ENCODE measurements at places on chromosomes 3 and 15. TPM values are rescaled to one million over a fixed set of nuclear protein-coding genes. Genes with fewer than 3 reads are reported as not detected.

AHSG gene
- total RNA-seq: not detected

KLHL40 gene
- total RNA-seq: 7.7 TPM

FMN1 gene
- 67.1 TPM for total RNA-seq

CCDC54 gene
- not detected for total RNA-seq

SCG5 gene
- total RNA-seq: 42.4 TPM

ABHD17C gene
- 9.6 TPM for total RNA-seq

CHRNA7 gene
- 6.1 TPM for total RNA-seq

CCK gene
- 5.6 TPM for total RNA-seq

SLC6A20 gene
- 6.2 TPM for total RNA-seq

IL17RC gene
- 28.1 TPM for total RNA-seq

MAP6D1 gene
- total RNA-seq: 2.9 TPM

CISH gene
- total RNA-seq: 3.3 TPM

ARHGAP31 gene
- total RNA-seq: 15.9 TPM

C3orf20 gene
- total RNA-seq: 0.22 TPM

PLD1 gene
- 64.5 TPM for total RNA-seq

DNAH12 gene
- total RNA-seq: 0.71 TPM

KAT2B gene
- total RNA-seq: 64.2 TPM

All from camera-type eye (tissue), 1 donor.